B cell (primary cell): ENCODE measurements at places on chromosomes 3 and 15.

DNA sequence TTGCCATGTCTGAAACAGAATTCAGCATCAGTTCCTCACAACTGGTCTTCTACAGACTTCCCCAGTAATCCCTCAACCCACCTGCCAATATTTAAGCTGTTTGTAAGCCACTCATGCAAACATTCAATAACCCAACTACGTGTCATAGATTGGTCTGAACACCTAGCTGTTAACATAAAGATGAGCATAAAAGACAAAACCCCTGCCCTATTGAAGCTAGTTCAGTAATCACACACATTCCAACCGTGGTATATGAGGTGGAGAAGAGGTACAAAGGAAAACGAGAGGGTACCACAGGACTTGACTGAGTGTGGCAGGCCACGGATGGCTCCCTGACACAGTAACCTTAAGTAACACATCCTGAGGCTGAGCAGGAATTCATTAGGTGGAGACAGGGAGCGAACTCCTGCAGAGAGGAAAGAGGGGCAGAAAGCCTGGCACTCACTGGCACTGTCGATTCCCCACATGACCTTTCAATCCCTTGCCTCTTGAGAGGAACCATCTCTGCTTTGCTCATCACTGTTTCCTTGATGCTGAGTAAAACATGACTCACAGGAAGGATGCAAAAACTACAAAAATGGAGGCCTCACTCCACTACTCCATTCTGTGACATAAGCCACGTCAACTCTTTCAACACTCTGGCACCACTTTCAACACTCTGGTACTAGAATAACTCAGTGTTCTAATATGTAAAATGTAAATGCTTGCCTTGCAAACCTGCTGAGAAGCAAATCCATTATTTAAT lies 31.3 kb downstream of the RPN1 start:
- DNase-seq: no peak

DNA sequence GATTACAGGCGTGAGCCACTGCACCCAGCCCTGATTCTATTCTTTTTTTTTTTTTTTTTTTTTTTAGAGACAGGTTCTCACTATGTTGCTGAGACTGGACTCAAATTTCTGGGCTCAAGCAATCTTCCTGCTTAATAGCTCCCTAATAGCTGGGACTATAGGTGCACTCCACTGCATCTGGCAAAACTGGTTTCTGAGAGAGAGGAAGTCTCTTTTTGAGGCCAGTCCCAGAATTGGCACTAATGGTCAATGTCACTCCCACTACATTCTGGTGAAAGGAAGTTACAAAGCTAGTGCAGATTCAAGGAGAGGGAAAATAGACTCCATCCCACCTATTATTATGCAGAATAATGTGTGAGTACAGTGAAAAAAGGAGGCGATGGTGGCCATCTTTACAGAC lies 5.8 kb upstream of the TGFBR2 start:
- no peak for DNase-seq

DNA sequence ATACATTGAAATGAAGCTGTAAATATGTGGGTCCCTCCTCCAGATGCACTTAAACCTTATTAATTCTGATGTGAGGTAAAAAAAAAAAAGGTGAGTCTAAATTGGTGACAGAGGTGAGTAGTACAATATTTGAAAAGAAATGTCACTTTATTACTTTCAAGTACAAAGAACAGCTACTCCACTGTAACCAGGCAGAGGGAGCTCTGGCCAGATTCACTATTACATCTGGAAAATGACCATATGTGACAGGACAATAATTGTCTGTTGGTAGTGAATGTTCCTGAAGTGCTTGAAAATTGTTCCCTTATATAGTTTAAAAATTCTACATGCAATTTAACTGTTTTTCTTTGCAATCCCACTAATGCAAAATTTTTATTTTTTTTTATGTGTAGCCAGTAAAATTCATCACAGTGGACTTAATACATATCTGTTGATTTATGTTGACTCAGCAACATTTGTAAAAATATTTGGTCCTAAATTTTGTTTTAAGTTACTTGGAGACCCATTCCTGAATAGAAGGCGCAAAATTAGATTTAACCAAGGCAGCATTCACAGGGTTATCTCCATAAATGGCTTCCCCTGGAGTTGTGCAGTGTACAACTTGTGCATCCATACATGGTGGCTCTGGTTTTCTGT lies 231.9 kb upstream of the TBC1D5 start:
- no peak for DNase-seq

DNA sequence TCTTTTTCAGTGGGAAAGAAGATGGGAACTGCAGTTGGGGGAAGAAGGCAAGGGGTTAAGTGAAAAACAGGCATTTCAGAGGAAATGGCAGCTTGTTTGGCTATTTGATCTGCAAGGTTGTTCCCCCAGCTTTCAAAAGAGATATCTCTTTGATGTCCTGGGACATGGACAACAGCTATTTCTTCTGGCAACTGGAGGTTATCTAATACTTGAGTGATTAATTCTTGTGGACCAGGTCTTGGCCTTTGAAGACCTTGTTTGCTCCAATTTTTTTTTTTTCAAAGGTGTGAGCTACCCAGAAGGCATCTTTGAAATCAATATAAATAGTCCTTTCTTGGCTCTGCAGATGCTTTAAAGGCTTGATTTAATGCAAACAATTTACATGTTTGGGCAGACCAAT lies 51.5 kb downstream of the KATNBL1 start:
- DNase-seq: no peak

DNA sequence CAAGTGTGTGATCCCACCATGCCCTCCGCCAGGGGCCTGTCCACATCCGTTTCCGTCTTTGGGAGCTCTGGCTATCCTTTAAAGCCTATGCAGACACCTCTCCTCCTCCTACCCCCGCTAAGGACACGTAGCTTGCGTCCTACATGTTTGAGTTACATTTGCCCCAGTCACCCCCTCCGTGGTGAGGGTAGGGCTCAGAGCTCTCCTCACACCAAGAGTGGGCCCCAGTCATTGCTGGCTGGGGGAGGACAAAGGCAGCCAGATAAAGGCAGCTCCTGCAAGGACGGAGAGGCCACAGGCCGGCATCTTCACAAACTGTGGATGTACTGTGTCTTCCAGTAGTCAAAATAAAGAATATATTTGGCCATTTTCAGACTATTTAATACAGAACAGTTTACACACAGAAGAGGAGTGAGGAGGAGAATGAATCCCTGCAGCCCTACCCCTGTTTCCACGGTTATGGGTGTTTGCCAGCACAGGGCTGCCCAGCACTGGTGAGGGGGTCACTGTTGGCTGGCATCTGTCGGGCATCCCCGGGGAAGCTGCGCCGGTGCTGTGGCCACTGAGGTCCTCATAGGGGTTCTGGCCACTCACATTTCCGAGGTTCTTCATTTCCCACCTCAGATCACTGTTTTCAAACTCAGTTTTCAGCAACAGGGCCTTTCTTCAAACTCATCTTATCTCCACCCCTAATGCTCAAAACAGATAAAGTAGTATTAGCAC lies 118.7 kb downstream of the CHRNA7 start:
- DNase-seq: no peak

DNA sequence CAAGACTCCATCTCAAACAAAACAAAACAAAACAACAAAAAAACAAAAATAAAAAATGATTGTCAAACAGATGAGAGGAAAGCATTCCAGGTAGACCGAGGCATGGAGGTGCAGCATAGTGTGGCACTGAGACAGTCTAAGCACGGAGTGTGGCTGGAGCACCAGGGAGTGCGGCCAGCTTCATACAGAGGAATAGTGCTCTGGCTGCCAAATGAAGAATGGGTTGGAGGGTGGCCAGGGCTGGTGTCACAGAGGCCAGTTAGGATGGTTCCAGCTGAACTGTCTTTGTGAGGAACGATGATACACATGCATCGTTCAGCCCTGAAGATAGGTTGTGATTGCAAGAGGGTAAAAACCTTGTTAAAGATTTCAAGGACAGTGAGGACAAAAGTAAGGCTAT lies 28.3 kb downstream of the MITF start:
- no peak for DNase-seq

GRCh38 chr3:169710619-169711018 lies 47.1 kb upstream of the MECOM start:
- no peak for DNase-seq

- DNase-seq: no peak
Observed at GRCh38 chr15:34725556-34725955, 29.2 kb downstream of the GJD2 start.

GRCh38 chr3:182710557-182711157 lies 82.6 kb upstream of the ATP11B start:
- peak; percentile 47 for DNase-seq

GRCh38 chr15:35289024-35289617 lies 204.0 kb upstream of the NANOGP8 start:
- no peak for DNase-seq

GRCh38 chr15:72947709-72948108 lies 104.6 kb upstream of the NEO1 start:
- no peak for DNase-seq

- DNase-seq: no peak
Observed at GRCh38 chr15:66684136-66684681, 17.8 kb upstream of the SMAD6 start.

DNA sequence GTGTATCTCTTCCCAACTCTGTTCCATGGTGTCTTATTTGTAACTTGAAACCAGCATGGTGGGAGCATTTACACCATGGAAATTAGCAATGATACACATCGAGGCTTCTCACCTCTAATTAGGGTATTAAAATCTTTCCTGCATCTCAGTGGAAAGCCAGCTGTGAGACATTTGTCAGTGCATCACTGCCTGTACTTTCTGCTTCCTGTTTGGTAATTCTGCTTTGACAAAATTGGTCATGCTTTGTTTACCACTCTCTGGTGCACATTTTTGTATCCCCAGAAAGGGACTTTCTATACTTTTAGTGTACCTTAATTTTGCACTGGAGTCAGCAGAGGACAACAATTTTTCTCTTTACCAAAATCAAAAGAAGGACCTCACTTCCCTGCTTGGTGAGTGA lies 402.1 kb downstream of the PDCD6IP start:
- peak; percentile 73 for DNase-seq

DNA sequence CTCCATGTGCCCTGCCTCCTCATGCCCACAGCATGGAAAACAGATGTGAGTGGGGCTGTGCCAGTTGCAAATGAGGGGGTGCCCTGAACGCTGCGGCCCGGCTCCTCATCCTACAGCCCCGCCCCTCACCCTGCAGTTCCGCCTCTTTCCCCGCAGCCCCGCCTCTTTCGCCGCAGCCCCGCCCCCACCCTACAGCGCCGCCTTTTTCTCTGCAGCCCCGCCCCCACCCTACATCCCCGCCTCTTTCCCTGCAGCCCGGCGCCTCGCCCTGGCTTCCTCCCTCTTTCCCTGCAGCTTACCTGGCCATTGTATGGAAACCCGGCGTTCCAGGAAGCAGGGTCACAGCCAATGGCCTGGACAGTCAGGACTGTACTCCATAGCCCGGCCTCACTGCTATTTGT lies 284.9 kb downstream of the TLE3 start:
- no peak for DNase-seq

GRCh38 chr3:34207806-34208205 lies 409.4 kb downstream of the PDCD6IP start:
- no peak for DNase-seq

GRCh38 chr3:169029674-169030285 lies 633.7 kb downstream of the MECOM start:
- DNase-seq: no peak

DNA sequence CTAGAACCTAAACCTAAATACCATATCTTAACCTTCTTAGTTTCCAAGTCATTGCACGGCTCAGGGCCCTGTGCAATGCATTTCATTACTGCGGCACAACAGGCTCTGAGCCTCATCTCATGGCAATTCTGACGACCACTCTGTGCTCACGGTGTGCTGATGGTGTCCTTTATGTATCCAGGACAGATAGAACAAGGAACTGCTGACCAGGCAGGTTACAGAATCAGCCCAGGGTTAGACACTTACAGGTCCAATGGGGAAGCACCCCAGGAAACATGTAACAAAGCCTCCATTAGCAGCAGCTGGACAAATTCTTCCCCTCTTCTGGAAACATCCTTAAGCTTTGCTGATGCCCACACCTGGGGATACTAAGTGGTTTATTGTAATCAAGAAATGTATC lies 91.9 kb upstream of the NSMCE3 start:
- DNase-seq: no peak

- no peak for DNase-seq
Observed at GRCh38 chr3:56087451-56088053, 380.7 kb downstream of the ERC2 start.

- no peak for DNase-seq
Observed at GRCh38 chr15:66714543-66714981, 12.5 kb downstream of the SMAD6 start.

DNA sequence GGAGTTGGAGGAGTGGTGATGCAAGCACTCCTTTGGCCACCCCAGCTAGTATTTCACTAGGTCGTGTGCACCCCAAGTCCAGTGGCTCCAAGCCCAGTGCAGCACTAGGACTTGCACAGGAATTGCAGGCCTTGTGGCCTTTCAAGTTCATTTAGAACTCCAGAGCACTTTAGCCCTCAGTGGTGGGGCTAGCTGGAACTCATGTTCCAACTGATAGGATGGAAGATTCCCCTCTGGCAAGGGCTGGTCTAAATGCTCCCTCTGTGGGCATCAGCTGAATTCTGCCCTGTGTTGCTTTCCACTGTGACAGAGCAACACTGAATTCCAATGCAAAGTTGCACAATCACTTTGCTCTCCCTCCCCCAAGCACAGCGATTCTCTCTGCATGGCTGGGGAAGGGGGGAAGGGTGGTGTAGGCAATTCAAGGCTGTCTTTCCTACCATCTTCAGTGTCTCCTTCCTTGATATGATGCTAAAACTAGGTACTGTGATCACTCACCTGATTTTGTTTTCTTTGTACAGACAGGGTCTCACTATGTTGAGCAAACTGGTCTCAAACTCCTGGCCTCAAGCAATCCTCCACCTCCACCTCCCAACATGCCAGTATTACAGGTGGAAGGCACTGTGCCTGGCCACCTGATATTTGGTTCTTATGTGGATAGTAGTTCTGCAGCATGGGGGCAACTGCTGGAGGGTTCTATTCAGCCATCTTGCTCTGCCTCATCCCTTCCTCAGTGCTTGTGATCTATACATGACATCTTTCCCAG lies 10.3 kb downstream of the USF3 start:
- DNase-seq: no peak

GRCh38 chr3:45994419-45995235 lies 997 bp downstream of the FYCO1 start:
- no peak for DNase-seq

- no peak for DNase-seq
Observed at GRCh38 chr3:126146034-126146433, 34.4 kb downstream of the ALDH1L1 start.

DNA sequence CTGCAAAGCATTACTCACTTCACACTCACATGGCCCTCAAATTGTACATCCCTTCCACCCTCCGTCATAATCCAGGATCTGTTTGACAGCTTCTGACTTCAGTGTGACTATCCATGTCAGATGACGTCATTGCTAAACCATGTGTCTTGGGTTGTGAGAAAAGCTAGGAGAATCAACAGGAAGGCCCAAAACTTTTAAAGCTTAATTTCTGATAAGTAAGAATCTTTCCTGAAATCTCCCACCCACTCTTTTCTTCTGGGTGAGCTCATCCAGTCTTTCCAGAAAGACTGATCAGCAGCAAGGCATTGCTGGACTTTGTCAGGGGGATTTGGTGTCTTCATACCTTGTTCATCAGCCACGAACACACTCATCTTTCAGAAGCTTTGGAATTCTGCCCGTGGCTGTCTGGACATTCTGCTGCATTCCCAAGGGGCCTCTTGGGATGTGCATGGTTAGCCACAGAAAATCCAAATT lies 11.5 kb upstream of the LMCD1 start:
- DNase-seq: no peak

- no peak for DNase-seq
Observed at GRCh38 chr15:92400573-92400972, 6.9 kb downstream of the ST8SIA2 start.

GRCh38 chr3:9080163-9080562 lies 116.9 kb upstream of the RAD18 start:
- DNase-seq: no peak
